Fibroblast of mammary gland (primary cell): ENCODE measurements at places on chromosomes 2 and 18.

DNA sequence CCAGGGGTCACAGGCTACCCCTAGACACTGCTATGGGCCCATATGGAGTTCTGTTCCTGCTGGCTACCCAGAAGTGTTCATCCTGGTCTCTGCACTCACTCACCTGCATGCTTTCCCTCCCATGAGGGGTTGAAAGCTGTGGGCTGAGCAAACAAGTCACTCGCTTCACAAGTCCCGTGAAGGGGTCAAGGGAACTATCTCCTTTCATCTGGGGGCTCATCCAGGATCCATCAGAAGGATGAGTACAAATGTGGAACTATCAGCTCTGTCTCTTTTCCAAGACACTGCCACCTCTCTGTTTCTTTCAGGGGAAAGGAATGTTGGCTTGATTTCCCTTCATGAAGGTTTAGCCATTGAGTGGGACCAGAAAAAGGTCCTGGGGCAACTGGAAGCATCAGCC is 21.7 kb downstream of the SULT1C4 start:
- DNase-seq = no peak

DNA sequence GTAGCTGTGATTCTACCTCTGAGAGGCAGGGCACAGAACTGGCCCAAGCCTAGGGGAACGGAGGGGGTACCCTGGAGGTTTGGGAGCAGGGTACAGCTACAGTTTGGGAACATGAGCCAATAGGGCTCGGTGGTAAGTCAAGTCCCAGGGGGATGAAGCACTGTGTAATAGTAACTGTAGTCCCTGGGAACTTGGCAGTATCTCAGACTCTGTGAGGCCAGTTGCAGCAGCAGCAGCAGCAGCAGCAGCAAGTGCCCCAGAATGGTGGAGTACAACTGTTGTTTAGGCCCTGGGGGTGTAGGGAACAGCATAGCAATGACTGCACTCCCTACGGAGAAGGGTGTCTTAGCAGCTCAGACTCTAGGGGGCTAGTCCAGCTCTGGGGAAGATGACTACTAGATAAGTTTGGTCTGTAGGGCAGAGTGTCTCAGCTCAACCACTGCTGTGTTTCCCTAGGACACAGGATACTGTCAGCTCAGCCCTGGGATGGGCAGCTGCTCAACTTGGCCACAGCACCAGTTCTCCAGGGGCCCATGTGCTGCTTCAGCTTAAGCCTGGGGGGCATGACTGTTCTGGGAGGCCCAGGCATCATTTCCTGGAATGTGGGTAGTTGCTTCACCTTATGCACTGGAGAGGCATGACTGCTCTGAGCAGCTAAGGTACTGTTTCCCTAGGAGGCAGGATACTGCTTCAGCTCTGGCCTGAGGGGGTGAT is 20.5 kb downstream of the CARF start:
- peak; percentile 69 for DNase-seq

DNA sequence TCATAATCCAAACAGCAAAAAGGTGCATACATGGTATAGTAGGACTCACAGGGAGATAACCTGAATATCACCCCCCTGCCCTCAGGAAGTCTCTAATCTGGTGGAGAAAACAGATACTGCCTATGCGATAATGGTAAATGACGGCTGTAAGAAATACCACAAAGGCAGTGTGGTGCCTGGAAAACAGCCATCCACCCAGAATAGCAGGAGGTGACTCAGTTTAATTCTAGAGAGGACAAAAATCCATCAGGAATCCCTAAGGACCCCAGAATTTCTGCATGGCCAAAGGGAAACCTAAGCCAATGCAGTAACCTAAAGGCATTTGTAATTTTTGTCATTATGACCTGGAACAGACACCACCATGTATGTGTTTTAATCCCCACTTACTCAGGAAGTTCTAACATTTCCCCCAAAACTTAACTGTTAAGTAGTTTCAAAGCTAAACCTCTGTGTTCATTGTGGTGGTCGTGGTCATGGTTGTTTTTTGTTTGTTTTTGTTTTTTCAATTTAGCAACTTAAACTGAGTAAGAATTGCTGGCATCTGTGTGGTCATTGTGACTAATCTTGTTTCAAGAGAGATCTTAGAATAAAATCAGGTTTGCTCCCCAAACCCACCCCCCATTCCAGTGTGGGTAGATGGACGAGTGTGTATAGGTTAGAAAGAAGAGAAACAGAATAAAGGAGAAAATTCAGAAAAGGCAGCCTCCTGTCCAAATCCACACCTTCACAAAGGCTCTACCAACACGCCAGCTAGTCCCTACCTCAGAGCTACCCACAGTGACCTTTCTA is 121.5 kb upstream of the CDCA7 start:
- DNase-seq = peak; percentile 48

GRCh38 chr2:27724905-27725701 is 46.4 kb upstream of the MRPL33 start:
- DNase-seq = peak; percentile 49

DNA sequence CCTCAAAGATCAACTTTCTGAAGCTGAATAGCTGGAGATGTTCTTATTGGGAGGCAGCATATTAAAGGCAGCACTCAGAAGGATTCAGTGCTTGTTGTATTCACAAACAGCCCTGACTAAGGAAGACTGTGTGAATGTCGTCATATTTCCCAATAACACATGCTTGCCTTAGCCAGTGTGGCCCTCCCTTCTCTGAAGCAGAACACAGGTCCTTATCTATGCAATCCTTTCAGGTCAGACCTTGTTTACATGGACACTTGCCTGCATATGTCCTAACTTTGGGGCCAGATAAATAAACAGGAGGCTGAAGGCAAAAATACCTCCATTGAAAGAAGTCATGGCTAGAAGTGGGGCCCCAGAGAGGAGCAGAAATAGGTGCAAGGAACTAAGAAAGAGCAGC is 97.2 kb downstream of the SLC4A3 start:
- peak; percentile 66 for DNase-seq

GRCh38 chr18:78981394-78981831 is 1.8 kb downstream of the SALL3 start:
- DNase-seq = no peak

- peak; percentile 92 for DNase-seq
Measured at GRCh38 chr2:230908595-230909191, 16.3 kb downstream of the GPR55 start.

- DNase-seq = no peak
Measured at GRCh38 chr2:236940497-236940896, 145.2 kb upstream of the COPS8 start.

GRCh38 chr2:32342801-32343200 is 14.0 kb upstream of the BIRC6 start:
- peak; percentile 6 for DNase-seq

- peak; percentile 16 for DNase-seq
Measured at GRCh38 chr18:55633032-55633431, 45.0 kb upstream of the TCF4 start.

- DNase-seq = peak; percentile 62
Measured at GRCh38 chr2:152354069-152354755, 19.2 kb downstream of the FMNL2 start.

DNA sequence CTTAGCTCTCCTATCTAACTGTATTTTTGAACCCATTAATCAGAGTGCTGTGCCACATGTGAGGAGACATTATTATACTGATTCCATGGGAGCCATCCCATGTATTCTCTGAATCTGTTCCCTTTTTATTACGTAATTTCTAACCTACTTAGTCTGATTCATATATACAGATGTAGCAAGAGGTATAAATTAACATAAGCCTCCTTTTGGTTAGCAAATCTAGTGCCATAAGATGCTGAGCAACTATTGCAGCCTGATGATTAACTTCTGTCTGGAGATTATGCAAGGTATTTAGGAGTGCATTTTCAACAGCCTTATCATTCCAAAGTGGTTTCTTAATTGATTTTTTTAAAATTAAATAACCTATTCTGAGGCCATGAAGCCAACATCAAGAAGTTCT is 114.1 kb upstream of the MSH2 start:
- peak; percentile 90 for DNase-seq

DNA sequence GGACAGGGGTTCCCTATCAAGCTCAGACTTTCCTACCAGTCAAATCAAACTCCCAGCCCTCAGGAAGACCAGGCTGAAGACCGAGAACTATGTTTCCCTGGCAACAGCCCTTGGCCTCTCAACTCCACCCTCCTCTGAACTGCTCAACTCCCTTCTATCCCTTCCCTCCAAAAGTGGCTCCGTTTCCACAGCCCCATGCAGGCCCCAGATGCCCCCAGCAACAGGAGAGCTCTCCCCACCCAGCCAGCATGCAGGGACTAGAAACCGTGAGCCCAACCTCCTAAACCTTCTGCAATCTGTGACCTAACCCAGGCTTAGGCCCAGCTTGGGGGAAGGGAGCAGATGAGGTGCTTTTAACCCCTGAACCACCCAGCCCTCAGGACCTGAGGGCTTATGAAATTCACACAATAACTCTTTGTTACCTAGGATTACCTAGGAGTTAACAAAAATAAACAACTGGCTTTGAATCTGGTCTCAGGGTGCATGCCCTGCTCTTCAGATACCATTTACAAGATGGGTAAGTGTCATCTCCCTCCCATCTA is 87.2 kb downstream of the BCL11A start:
- DNase-seq = no peak

GRCh38 chr18:56089612-56090258 is 501.7 kb upstream of the TCF4 start:
- DNase-seq = no peak

DNA sequence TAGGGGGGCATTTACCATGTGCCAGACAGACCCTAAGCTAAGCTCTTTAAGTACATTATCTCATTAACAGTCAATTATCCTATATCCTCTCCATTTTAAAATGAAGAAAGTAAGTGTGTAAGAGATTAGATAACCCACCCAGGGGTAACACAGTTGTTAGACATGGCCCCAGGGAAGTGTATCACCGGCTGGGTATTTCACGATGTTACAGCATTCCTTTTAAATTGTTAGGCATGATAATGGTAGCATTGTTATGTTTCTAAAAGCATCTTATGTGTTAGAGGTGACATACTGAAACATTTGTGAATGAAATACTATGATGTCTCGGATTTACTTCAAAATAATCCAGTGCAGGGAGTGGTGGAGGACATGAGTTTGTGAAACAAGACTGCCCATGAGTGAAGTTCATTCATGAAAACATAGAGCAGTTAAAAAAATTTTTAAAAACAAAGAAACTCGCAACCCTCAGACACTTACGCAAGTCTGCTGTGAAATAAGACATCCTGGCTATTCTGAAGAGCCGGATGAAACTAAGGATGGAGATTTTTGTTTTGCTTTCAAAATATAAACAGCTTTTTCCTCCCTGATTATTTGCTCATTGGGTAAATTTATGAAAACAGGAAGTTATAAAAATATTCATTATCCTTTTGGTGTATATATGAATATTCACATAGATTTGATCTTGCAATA is 54.9 kb downstream of the IL1RL2 start:
- DNase-seq = no peak

DNA sequence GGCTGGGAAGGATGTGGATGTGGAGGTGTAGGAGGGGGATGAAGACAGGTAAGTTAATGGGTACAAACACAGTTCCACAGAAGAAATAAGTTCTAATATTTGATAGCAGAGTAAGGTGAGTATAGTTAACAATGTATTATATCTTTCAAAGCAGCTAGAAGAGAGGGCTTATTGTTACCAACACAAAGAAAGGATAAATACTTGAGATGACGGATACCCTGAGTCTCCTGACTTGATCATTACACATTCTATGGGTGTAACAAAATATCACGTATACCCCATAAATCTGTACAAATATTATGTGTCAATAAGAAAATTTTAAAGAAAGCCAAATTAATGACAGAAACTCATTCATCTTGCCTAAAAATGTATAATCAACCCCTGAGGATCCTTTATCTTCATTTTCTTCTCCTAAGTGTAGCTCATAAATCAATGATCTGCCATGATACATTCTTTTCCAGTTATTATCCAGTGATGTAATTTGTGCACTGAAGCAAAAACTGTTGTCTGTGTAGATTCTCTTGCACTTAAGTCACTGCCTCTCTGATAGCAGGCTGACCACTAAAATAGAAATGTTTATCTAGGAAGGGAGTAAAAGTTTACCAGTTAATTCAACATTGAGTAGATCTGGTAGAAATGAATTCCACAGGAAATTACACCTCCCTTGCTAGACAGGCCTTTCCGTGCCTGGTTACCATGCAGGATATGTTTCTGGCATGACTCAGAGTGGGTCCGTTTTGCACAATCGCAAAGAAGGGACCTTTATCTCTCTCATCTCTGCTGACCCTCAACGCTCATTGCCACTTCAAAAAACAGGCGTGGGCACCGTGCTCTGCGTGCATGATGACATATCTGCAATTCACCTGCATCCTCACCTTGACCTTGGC is 249.7 kb upstream of the NCKAP5 start:
- peak; percentile 89 for DNase-seq

- DNase-seq = peak; percentile 52
Measured at GRCh38 chr2:135916207-135916606, 40.0 kb upstream of the MCM6 start.

GRCh38 chr2:192128655-192129054 is 66.1 kb downstream of the TMEFF2 start:
- DNase-seq = no peak

DNA sequence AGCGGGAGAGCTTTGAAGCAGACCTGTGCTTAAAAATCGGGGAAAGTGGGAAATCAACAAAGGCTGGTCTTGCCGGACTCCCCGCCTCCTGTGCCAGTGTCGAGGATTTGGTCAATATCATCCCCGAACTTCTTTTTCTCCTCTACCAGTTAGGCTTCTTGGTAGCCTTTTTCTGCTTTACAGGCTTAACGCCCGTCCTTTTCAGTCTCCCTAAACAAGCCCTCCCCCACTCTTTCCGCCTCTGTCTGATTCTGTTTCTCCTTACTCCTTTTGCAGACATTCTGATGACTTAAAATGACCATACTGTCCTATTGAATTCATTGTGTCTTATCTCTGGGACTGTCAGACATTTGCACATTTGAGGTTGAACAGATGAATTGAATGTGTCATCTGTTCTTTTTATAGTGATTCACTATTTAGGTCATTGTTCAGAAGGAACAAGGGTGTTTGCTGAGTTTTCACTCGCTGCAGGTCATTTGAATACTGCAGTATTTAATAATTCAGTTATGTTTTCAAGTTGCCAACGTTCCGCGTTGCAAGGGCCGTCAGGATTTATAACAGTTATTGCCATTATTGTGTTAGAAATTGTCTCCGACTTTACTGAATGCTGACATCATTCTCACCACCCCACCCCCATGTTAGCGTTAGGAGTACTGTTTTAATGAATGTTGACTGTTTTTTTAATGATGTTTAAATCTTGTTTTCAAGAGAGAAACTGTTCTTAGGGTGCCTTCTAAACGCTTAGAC is 1.1 kb downstream of the ITGAV start:
- DNase-seq = peak; percentile 75

GRCh38 chr2:72819501-72819900 is 6.3 kb downstream of the EXOC6B start:
- DNase-seq = no peak

DNA sequence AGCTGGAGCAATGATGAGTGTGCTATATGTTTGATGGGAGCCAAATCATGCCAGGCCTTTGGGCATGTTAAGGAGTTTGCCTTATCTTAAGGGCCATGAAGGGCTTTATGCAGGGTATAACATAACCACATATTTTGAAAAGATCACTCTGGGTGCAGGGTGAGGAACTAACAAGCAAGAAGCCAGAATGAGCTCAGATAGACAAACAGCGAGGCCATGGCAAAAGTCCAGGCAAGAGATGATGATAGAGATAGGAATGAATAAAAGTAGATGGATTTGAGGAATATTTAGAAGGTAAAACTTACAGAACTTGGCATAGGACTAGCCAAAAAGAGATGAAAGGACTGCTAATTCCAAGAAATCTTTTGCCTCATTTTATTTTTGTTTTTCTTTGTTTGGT is 6.7 kb downstream of the GALNT3 start:
- no peak for DNase-seq

- DNase-seq = peak; percentile 38
Measured at GRCh38 chr2:33510586-33510968, 34.1 kb downstream of the RASGRP3 start.

- no peak for DNase-seq
Measured at GRCh38 chr2:128250229-128251025, 68.2 kb downstream of the HS6ST1 start.

GRCh38 chr2:171966688-171967087 is 33.1 kb upstream of the METAP1D start:
- DNase-seq = no peak
